Cortex of kidney (tissue), 1 donor: ENCODE measurements at places on chromosomes 16 and 17.

DNA sequence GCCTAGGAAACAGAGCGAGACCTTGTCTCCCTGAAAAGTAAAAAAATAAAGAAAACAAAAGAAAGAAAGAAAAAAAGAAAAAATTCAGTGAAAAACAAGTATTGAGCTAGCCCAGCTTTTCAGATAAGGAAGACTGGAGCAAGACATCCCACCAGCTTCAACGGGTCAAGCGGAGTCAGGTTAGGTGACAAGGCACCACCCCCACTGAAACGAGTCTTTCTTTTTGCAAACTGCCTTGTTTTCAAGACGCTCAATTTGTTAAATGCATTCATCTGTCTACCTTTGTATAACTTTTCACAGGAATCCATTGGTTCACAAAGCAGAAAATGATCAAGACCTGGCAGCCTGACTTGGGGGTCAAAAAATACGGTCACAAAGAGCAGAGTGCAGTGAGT, 10.7 kb upstream of the AXIN2 start:
- no peak for DNase-seq

DNA sequence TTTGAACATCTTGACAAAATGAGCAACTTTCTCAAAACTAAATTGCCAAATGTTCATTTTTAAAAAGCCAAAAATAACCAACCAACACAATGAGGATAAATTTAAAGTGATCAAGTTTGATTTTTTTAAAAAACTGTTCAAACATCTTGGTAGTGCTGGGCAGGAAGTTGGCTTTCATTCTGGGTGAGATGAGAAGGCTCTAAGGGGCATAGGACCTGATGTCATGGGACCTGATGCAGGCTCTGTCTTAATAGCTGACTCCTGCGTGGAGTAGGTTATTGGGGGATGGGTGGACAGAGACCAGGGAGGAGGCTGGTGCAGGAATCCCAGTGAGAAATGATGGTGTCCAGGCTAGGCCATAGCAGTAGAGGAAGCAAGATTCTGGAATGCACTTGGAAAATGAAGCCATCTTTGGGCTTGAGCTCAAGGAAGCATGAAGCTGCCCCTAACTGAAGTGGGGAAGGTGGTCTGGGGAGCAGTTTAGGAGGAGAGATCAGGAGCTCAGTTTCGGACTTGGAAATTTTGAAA, 20.4 kb downstream of the NLRC5 start:
- no peak for DNase-seq

- no peak for DNase-seq
Measured at GRCh38 chr17:38900978-38901656, 24.3 kb upstream of the LASP1NB start.

GRCh38 chr17:149897-150584, 12.7 kb downstream of the SCGB1C2 start:
- no peak for DNase-seq
